ENCODE measurements at places on chromosomes 7 and 10.
A peak's percentile ranks its signal among the peaks of the same experiment; 100 is the strongest.

DNA sequence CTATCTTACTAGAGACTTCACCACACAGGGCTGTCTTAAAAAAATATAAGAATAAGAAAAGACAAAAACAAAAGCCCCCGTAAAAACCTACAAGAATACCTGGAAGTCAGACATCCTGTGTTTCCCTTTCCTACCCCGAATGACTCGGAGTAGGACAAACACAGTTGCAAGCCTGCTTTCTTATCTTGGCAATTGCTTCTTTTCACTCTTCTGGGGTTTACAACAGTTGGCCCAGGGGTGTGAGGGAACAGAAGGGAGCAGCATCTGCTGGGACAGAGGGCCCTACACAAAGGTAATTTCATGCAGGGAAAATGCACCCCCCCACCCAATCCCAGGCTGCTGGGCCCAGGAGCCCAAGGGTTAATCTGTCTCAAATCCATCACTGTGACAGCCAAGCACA is 220.6 kb downstream of the ARHGAP12 start:
- DNase-seq, result no peak

DNA sequence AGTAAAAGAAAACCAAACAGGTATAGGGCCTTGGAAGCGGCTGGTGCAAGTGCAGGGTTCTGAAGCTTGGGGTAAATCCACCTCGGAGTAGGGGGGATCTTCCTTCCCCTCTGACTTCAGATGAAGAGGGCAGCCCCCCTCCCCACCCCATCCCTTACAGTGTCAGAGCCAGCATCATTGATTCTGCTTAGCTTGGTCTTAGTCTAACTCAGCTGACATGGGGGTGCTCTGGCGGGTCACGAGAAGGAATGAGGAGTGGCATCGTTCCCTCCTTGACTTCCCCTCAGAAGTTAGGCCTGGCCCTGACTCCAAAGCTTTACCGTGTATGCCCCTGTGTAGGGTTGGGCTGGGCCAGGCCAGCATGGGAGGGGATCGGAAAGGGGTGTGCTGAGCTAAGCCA is 44.2 kb upstream of the SAMD8 start:
- no peak for DNase-seq

GRCh38 chr7:156840134-156840533 is 52.8 kb downstream of the LMBR1 start:
- no peak for DNase-seq

- DNase-seq, result no peak
These were observed 13.1 kb downstream of the CSGALNACT2 start for GRCh38 chr10:43151371-43151770.

GRCh38 chr10:132293201-132293812 is 14.4 kb downstream of the STK32C start:
- DNase-seq, result no peak

DNA sequence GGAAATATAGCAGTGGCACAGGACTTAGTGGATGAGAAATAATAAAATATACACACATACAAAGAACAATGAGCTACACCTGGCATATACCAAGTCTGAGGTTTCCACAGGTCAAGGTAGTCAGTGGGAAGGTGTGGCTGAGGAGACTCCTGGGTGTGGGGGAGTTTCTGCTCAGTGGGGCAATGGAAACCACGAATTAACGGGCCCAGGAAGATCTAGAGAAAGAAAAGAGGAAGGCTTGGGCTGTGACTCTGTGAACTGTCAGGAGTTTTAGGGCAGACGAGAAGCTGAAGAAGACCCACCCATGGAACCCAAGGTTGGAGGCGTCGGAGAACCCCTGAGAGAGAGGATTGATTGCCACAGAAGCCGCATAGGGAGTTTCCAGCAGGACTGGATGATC is 196.5 kb downstream of the HERPUD2 start:
- DNase-seq, result no peak

DNA sequence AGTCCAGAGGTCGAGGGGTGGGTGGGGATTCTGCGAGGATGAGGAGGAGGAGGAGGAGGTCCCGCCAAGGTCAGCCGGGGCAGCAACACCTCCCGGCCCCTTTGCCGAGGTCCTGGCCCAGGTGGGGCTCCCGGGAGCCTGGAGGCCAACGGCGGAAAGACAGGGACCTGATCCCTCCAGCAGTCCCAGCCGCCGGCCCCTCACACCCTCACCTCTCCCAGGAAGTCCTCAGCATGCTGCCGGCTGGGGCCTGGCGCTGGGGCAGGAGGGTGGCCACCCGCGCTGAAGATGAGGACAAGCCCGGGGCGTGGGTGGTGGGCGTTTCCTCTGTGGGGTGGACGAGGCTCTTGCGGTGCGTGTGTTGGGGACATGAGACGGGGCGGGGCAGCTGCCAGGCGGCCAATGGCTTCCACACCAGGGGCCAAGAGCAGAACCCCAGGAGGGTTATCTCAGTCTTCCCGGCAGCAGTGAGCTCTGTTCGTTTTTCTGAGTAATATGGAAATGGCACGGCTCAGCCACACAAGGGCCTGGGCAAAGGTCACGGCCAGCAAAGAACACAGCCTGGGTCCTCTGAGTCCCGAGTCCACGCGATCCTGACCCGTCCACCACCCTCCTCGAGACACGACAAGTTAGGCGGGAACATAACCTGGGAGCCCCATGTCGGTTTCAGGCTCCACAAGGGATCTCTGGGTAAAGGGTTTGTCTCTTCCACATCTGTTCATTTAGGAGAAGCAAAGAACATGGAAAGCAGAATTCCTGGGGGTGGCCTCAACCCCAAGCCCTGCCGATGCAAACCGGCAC is 82.9 kb upstream of the PDGFA start:
- no peak for DNase-seq

DNA sequence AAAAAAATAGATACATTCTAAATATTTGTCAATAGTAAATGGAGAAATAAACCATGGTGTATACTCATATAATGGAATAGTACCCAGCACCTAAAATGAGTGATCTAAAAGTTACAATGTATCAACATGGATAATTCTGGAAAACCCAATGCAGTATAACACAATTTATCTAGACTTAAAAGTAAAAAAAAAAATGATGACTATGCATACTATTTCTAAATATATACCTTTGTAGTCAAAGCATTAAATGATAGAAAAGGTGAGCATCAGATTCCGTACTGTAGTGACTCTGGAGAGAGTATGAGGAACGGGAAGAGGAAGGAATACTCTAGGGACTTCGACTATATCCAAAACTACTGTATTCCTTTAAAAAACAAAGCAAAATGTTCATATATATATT is 115.2 kb upstream of the CDCA7L start:
- DNase-seq, result no peak

GRCh38 chr7:41122256-41122987 is 580.5 kb downstream of the INHBA start:
- no peak for DNase-seq

DNA sequence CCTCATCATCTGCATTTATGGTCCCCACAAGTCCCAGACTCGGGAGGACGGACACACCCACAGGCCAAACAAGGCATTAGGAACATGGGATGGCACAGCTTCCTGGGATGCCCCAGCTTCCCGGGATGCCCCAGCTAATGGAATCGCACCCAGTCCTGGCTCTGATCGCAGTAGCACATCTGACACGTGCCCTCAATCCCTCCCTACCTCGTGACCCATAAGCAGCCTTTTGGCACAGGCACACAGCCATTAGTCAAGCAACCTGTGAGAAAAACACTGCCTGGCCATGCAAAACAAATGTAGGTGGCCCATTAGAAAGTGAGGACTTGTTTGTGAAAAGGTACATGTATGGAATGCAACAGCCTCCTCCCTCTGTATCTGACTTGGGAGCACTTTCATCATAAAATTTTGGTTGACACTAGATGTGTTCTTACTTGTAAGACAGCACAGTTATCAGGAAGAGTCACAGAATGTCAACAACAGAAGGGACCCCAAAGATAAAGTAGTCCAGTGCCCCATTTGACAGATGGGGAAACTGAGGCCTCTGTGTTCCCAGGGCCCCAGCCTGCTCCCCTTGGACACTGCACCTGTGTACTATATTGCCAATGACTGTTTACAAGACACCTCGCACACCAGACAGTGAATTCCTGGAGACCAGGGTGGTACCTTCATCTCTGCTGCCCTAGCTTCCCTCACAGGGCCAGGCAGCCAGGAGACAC is 34.4 kb downstream of the DLG5 start:
- DNase-seq, result no peak

GRCh38 chr7:149202831-149203231 is 7.5 kb downstream of the ZNF282 start:
- DNase-seq, result no peak

- DNase-seq, result no peak
These were observed 137.0 kb downstream of the CNNM2 start for GRCh38 chr10:103055105-103055504.

DNA sequence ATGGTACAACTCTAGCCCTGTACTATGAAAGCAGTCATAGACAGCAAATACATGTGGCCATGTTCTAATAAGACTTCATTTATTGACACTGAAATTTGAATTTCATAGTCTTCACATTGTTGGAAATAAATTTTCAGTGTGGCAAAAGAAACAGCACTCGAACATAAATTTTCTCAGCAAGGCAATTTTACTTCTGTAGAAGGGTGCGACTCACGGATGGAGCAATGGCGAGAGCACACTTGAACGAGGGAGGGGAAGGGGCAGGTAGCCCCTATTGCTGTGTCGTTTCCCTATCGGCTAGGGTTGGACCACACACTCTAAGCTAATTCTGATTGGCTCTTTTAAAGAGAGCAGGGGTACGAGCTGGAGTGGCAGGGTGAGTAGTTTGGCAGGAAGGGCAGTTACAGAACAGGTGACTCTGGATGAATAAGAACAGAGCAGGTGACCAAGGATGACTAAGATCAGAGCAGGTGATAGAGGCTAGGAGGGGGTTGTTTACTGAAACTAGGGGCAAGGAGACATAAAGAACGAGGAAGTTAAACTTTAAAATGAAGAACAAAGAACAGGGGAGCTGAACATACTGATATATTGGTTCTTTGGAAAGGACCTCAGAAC is 52.0 kb downstream of the LRRC4 start:
- no peak for DNase-seq

DNA sequence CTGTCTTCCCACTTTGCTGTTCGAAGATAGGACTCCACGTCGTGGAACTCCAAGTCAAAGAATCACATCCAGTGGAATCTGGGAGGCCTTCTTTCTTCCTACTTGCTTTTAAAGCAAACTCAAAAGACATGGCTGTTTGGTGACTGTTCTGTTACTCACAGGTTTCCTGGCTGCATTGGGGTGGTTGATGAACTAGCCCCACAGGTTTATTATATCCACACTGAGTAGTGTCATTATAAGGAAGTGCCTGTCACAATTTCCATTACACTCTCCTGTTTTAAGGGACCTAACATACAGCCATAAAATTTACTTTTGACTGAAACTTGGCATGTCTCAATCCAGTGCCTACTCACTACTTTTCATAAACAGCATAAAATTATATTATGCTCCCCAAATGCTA is 287.3 kb upstream of the SP4 start:
- DNase-seq, result no peak

DNA sequence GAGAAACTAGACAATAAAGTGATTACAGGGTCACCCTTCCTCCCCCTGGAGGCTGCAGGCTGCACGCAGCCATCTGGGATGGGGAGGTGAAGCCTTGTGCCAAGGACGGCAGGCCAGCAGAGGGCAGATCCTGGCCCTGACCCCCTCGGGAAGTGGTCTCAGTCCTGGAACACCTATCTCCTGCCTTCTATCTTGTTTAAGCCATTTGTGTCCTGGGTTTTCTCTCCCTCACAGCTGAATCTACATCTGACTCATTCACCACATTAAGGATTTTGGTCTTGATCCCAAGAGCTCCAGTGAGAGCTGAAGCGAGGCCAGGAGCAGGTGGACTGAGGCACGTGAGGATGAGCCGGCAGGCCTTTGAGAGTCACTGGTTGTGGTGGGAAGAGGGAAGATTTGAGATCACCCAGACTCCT is 16.4 kb upstream of the PARP12 start:
- DNase-seq, result no peak

DNA sequence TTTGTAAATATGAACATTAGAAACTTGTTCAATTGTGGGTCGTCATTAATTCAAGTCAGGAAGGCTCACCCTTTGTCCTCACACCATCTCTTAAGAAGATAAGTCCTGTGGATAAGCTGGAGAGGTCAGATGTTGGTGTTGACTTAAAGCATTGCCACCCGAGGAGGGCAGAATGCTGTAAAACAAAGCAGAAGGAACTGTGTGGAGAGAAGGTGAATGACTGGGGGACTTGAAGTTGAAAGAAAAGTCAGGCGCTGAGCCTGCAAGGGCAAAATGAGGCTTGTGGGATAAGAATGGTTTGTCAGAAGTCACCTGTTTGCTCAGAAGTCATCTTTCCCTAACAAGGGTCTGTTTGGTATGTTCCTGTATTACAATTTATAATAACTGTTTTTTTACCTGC is 9.1 kb downstream of the RPA3 start:
- no peak for DNase-seq

DNA sequence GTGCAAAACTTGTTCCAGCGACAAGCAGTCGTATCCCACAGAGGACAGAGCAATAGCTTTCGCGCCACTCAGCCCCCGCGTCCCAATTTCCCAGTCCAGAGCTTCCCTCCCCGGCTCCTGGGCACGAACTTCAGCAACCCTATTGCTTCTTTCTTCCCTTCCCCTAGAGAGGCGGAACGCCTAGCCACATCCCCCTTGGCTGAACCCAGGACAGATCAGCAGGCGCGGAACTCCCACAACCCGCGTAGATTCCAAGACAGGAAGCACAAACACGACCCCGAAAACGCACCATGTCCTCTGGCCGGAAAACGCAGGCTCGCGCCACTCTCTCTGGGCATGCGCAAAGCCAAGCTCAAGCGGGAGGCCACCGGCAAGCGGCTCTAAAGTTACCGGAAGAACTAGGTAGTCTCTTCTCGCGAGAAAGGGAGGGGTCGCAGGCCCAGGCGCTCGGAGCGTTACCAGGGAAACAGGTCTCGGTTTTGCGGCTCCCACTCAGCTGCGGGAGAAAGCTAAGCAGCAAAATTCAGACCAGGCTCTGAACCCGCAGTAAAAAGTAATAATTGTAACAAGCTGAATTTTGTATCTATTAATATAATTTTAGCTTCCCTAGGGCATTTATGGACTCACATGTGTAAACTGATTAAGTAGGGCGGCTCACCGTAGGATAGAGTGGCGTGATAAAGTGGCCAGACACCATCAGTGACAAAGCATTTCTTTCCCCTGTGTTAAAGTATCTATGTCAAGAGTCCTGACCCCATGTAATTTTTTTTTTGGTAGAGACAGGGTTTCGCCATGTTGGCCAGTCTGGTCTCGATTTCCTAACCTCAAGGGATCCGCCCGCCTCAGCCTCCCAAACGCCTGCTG is at the start of gene TMEM209:
TMEM209 (minus strand) TSS at position 323 of the 864 bp plus-strand sequence; CDS start at position 292, 31 bp downstream.
- peak; percentile 99 for DNase-seq

GRCh38 chr7:47949703-47950102 is 1.4 kb upstream of the PKD1L1 start:
- DNase-seq, result no peak

DNA sequence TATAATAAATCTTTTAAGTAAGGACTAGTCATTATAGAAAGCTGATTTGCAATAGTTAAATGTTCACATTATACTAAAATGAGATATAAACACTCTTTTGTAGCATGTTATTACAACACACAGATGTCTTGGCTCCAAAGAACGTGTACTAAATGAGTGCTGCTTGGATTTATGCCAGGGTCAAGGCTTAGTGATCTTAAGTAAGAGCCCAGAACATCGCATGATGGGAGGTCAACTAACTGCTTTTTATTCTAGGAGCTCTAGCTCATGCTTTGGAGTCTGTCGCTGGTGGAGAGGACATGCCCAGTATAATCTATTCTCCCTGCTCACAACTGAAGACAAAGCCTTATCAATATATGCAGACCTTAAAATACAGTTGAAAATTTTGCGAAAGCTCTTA is 315.1 kb downstream of the BBS9 start:
- DNase-seq, result no peak

- no peak for DNase-seq
These were observed 491 bp upstream of the SH2D4B start for GRCh38 chr10:80537086-80537735.

GRCh38 chr7:3358991-3359390 is 57.9 kb downstream of the SDK1 start:
- DNase-seq, result no peak

Data from left hindlimb (tissue), 1 donor.